ENCODE measurements at places on chromosomes 6 and 20.

- peak; percentile 98 for DNase-seq
Measured at GRCh38 chr6:135358251-135358821, 139.2 kb downstream of the AHI1 start.

GRCh38 chr6:144027932-144028587, 20.0 kb upstream of the PLAGL1 start:
- no peak for DNase-seq

- no peak for DNase-seq
Measured at GRCh38 chr20:37209661-37210314, 30.4 kb upstream of the MROH8 start.

DNA sequence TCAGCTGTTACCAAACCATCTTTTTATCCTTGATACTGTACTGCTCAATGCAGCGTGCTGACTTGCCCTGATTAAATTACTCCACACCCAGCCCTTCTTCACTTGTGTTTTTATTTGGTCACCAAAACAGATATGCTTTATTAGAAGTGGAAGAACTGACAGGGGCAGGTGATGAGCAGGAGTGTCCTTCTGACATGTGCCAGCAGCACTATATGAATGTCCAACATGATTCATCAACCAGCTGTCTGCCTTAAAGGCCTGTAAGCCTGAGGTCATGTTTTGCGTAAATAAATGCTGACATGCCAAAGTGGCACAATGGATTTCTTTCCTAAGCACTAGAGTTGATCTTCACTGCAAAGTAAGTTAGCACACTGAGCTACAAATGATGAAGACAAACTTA, 15.4 kb downstream of the POPDC3 start:
- peak; percentile 82 for DNase-seq

DNA sequence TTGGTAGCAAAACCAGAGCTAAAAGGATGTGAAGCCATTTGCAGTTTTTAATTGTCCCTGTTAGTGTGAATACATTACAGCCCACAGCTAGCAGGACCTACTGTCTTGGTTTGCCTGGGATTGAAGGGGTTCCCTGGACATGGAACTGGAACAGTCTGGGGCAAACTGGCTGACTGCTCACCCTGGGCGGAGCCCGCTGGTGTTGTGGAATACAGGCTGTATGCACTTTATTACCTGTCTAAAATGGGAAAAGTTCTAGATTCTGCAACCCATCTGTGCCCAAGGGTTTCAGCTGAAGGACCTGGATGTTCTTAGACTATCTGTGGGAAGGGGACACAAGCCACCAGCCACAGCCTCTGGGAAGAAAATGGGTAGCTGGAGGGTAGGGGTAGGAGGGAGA, 12.2 kb upstream of the CDKN1A start:
- no peak for DNase-seq

GRCh38 chr6:100575921-100576320, 111.2 kb upstream of the SIM1 start:
- no peak for DNase-seq

- DNase-seq = no peak
Measured at GRCh38 chr6:3228046-3228671, 706 bp upstream of the TUBB2B start.

GRCh38 chr6:51554029-51554428, 533.4 kb downstream of the PKHD1 start:
- DNase-seq = no peak

DNA sequence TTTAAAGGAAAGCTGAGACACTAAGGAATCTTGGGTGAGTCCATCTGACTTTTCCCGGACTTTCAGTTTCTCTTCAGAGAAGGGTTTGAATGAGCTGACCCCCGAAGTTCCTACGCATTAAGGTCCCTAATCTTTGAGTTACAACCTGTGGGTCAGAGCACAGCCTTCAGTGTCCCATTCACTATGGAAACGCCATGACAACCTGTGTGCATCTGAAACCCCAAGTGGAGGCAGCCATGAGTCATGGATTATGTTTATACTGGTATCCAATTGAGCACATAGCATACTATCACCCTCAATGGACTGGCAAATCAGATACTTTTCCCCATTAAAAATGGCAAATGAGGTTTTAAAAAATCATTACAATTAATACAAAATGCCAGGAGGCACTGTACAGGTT, 11.4 kb downstream of the MYLK4 start:
- DNase-seq = peak; percentile 89

GRCh38 chr6:359261-360035, 32.1 kb upstream of the IRF4 start:
- no peak for DNase-seq

GRCh38 chr6:158939255-158940159, 60.5 kb downstream of the RSPH3 start:
- DNase-seq = peak; percentile 23

- DNase-seq = peak; percentile 56
Measured at GRCh38 chr6:160462116-160462515, 113.9 kb downstream of the SLC22A3 start.

- DNase-seq = no peak
Measured at GRCh38 chr6:57135885-57136284, 36.2 kb upstream of the BAG2 start.

DNA sequence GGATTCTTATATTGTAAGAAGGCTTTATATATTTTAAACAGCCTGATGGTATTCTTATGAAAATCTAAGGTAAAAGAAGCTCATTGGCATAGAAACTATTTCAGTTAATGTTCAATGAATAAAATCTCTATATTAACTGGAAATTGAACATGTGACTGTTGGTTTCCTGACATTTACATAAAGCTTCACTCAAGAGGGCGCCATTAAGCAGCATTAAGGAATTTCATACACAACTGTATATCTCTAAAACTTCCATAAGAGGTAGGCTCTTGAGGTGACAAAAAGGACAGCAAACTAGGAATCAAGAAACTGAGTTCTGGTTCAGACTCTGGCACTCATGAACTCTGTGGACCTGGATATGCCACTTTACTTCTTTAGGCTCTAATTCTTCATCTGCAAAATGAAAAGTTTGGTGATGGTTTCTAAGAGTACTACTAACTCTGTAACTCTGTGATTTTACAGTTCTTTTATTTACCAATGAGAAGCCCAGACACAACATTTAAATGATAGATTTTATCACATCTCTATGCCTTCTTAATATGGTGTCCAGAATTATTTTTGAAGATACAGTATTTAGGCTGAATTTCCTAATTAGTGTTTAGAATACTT, 147.5 kb downstream of the FLRT3 start:
- DNase-seq = peak; percentile 1

- no peak for DNase-seq
Measured at GRCh38 chr20:63850689-63851547, 10.4 kb upstream of the ABHD16B start.

- DNase-seq = peak; percentile 48
Measured at GRCh38 chr6:109093732-109094415, 772 bp downstream of the SESN1 start.

GRCh38 chr20:25321991-25322390, 68.6 kb downstream of the ABHD12 start:
- DNase-seq = no peak

- peak; percentile 44 for DNase-seq
Measured at GRCh38 chr6:119078376-119079282, at the start of gene FAM184A. Gene FAM184A, minus strand, starts transcription at chr6:119078664. Its CDS starts 365 bp downstream, at chr6:119078299.

- DNase-seq = peak; percentile 66
Measured at GRCh38 chr20:52242237-52243230, 51.0 kb upstream of the ZFP64 start.

DNA sequence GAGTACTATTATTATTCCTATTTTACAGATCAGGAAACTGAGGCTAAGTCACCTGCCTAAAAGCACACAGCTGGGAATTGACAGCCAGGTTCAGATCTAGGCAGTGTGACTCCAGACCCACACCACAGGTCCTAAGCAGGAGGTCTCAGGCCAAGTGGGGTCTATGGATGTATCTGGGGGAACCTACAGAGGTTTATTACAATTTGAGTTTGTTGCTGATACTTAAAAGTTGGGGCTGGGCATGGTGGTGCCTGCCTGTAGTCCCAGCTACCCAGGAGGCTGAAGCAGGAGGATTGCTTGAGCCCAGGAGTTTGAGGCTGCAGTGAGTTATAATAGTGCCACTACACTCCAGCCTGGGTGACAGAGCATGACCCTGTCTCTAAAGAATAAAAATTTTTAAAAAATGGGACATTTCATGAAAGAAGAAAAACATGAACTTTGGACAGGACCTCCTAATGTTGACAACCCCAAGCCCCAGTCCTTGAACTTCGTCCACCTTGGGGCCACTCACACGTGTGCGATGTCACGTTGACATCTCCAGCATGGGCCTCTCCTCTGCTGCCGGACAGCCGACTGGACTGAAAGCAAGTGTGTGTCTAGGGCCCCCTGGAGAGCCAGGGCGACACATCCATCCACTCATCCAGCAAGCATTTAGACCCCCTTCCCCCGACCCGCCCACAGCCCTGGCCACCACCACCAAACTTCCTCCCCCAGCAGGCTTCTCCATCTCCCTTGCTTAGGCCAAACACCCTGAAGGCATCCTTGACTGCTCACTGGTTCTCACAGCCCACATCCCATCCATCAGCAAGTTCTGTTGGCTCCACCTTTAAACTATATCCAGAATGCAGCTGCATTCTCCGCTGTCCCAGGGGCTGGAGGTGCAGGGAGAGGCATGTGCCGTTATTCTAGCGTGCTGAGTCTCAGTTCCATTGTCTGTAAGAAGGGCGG, 40.0 kb downstream of the NOL4L start:
- peak; percentile 48 for DNase-seq

GRCh38 chr6:140784573-140784972, 1348.2 kb upstream of the GJE1 start:
- peak; percentile 71 for DNase-seq

DNA sequence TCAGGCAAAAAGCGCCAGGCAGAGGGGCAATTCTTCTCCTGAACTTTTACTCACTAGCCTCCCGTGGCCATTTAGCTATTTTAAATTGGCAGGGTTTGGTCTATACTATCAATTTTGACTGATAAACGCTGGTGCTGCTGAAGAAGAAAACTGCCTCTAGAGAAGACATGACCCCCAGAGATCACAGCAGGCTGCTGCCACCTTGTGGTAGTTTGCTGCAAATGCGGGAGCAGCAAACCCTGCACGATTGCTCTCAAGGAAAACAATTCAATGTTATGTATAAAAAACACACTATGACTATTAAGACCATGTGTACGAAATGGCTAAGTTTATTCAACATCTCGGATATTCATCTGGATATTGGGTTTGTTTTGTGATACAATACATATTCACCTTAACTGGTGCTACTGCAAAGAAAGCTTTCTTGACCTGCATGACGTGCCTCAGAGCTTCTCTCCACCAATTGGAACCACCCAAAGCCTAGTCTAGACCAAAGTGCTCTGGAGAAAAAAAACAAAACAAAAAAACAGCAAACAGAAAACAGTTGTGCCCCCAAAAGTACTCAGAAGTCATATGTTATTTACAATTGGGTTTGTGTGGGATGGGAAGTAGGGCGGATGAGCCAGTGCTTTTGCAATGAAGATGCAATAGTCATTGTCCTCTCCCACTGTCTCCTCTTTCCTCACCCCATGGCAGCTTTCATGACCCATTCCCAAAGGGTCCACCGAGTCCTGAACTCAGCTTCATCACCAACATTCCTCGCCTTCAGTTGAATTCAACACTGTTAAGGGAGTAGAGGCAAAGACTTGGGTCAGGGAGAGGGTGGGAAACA, 19.6 kb upstream of the IL17F start:
- peak; percentile 76 for DNase-seq

DNA sequence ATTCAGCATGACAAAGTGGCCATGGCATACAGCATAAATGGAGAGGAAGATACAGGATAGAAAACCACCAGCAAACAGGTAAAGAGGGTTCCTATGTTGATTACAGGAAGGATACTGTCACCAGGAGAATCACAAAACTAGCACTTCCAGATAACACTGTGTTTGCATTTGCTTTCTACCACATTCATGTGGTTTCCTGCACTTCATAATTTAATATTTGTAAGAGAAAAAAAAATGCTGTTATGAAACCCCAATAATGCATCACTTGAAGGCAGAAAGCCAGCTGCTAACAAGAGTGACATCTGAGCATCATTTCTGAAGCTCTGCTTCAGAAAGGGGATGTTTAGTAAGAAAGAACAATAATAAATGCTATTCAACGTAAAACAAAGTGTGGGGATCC, 106.6 kb downstream of the ATXN1 start:
- DNase-seq = no peak

GRCh38 chr6:13527671-13528056, 40.3 kb upstream of the GFOD1 start:
- DNase-seq = no peak

- no peak for DNase-seq
Measured at GRCh38 chr6:19382676-19383075, 454.5 kb upstream of the ID4 start.

DNA sequence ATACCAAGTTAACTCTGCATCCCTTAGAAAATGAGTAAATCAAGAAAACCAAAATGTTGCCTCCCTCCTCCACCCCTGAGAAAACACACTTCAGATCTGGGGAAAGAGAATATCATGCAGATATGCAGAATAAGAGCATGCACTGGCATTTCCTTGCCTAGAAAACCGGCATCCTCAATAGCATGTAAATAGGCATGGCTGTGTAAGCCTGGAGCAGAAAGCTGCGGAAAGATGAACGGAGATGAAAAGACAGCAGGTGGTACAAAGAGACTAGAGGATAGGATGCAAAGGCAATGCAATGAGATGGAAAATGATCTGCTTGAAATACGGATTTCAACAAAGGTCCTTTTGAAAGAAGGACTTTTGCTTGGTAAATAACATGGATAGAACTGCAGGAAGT, 10.3 kb upstream of the GGTLC1 start:
- no peak for DNase-seq

DNA sequence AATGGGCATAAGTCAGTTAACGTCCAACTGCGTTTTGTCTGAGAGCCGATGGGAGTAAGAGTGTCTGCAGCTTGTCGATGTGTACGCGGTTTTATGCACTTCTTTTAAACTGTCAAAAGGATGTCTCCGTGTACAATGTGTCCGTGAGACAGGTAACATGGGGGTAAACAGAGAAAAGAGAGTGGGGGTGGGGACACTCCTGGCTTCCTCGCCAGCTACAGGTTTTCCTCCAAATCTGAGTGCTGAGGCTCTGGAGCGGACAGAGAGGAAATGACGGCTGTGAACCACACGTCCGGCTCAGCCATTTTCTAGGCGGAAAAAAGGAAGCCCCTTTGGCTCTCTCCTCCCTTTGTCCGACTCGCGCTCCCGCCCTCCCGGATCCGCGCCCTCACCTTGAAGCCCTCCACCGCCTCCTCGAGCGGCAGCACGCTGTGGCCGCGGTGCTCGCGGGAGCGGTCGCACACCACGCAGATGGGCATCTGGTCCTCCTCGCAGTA, 916 bp downstream of the TRIM27 start:
- peak; percentile 68 for DNase-seq

DNA sequence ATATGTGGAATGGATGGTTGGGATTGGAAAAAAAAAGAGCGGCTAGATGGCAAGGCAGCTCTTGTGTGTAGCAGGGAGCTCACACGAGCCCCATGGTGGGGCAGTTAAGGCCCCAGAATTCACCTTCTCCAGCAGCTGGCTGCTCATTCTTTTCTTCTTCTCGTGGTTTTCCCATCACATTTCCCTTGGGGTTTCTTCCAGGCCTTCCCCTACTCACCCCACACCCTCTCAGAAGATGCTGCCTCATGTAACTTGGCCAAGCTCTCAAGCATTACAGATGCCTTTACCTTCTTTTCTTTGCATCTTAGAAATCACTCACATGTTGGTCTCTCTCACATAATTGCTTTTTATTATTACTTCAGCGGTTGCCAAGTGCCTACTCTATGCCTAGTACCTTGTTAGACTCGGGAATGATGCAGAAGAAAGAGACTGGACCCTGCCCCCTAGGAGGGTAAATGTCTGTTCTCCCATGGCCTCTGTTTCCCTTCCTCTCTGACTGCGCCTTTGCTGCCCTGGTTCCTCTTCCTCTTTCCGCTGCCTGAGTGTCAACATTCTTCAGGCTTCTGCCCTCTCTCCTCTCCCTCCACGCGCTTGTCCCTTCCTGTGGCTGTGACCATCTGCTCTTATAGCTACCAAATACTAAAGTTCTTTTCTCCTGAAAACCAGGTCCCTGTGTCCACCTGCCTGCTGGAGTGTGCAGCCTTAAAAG, 28.6 kb downstream of the PPARD start:
- DNase-seq = no peak
